Testis (tissue), 5 donors: ENCODE measurements at places on chromosomes 2 and 18. TPM values are rescaled to one million over a fixed set of nuclear protein-coding genes. Genes with fewer than 3 reads are reported as not detected.
A peak's percentile ranks its signal among the peaks of the same experiment; 100 is the strongest.

GRCh38 chr2:170500104-170500503 is 215.0 kb upstream of the SP5 start:
- no peak for DNase-seq
- H3K36me3 ChIP-seq = no peaks in the 10 kb centered on the region
- H3K4me3 ChIP-seq = no peak overlapping the region
- H3K4me1 ChIP-seq = no peaks in the 10 kb centered on the region
- no peak overlapping the region for H3K27ac ChIP-seq
- no peaks in the 10 kb centered on the region for H3K27me3 ChIP-seq

DNA sequence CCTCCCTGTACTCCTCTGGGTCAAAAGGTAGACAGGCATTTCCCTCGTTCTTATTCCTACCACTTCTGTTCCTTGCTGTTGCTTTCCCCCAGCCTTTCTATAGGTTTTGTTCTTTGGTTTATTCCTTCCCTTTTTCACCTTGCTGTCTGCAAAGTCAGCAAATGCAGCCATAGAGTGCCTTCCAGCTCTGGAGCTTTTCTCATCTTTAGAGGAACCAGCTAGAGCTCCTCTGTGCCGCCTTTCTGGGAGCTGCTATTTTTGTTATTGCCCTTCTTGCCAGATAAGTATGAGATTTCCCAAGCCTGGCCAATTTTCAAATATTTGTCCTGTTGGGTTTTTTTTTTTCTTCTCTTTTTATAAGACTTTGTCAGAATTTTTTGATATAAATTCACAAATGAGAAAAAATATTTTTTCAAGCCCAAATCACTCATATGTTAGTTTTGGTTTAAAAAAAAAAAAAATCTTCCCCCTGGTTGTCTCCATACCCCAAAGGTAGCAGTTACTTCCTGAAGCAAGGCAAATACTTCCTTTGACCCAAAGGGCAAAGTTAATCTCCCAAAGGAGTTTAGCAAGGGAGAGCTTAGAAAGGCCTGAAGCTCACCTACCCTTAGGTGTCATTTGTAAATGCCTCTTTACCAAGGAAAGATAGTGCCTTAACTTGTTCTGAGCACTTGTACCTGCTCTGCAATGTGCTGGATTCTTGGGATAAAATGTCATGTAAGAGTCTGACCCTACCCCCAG is 5.1 kb upstream of the TTC27 start:
- H3K4me1 ChIP-seq = no peaks in the 10 kb centered on the region
- peak overlapping the region; percentile 20 for H3K27ac ChIP-seq
- no peak for DNase-seq
- no peaks in the 10 kb centered on the region for H3K27me3 ChIP-seq
- H3K36me3 ChIP-seq = no peaks in the 10 kb centered on the region

DNA sequence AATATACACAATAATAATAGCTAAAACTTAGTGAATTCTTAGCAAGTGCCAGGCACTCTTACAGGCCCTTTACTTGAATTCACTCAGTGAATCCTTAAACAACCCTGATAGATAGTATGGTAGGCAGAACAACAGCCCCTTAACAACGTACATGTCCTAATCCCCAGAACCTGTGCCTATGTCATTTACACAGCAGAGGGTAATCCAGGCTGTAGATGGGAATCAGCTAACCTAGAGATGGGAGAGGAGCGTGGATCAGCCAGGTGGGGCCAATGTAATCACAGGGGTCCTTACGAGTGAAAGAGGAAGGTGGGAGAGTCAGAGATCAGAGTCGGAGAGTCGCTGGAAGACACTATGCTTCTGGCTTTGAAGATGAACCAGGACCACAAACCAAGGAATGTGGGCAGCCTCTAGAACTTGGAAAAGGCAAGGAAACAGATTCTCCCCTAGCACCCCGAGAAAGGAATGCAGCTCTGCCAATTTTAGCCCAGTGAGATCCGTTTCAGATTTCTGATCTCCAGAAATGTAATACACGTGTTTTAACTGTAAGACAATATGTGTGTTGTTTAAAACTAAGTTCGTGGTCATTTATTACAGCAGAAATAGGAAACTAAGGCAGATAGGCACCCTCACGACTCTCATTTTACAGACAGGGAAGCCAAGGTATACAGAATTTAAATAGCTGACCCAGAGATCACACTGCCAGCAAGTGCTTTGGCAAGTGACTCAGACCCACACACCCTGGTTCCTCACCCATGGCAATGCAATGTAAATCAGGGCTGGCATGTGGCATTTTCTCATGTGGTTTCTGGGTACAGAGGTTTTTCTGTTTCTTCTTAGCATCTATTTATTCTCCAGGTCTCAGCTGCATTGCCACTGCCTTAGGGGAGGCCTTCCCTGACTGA is 68.9 kb downstream of the DOCK10 start:
- no peak overlapping the region for H3K4me3 ChIP-seq
- DNase-seq = no peak
- no peak overlapping the region for H3K27ac ChIP-seq
- H3K4me1 ChIP-seq = no peaks in the 10 kb centered on the region

GRCh38 chr2:175253871-175254270 is 72.4 kb upstream of the ATP5MC3 start:
- no peaks in the 10 kb centered on the region for H3K27me3 ChIP-seq
- H3K36me3 ChIP-seq = no peaks in the 10 kb centered on the region
- DNase-seq = no peak
- no peaks in the 10 kb centered on the region for H3K4me1 ChIP-seq

DNA sequence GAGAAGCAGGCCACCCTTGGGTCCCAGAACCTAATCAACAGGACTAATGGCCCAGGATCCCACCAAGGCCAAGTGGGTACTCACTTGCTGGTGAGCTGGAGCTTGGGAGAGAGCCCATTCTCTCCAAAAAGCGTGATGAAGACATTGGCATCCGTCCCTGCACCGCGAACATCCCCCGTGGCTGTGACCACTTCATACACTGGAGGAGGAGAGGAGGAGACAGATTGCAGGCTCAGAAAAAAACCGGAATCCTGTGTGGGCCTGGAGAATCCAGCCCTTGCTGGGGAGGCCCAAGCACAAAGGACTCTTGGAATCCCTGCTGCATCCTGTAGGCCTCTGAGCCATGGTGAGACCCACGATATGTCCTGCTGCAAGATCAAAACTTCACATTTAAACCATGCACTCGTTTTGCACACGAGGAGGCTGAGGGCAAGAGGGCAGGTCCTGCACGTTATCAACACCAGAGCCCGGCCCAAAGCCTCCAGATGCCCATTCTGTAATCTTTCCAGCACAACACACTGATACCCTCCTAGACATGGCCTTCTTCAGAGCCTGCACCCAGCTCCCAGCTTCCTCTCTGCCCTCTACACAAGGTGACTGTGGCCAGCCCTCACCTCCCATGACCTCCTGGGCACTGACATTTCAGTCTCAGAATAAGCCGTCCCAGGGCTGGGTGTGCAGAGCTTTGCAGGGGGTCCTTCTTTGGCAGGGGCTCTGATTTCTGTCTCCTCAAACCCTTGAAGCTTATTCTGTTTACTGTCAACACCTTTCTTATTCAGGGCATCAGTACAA is 7.8 kb downstream of the LOXHD1 start:
- no peaks in the 10 kb centered on the region for H3K36me3 ChIP-seq
- no peaks in the 10 kb centered on the region for H3K4me1 ChIP-seq
- no peak overlapping the region for H3K4me3 ChIP-seq
- H3K27ac ChIP-seq = no peak overlapping the region

- H3K36me3 ChIP-seq = no peaks in the 10 kb centered on the region
- no peaks in the 10 kb centered on the region for H3K27me3 ChIP-seq
- H3K4me1 ChIP-seq = peaks cover 7% of the 10 kb centered on the region
- H3K27ac ChIP-seq = no peak overlapping the region
- DNase-seq = no peak
- H3K4me3 ChIP-seq = no peak overlapping the region
These were observed 124.9 kb downstream of the B3GNT2 start for GRCh38 chr2:62320657-62321357.

The CHPF gene
- total RNA-seq = 992 TPM

The OBSL1 gene
- 462 TPM for total RNA-seq

The RND3 gene
- total RNA-seq = 10.2 TPM

The COL4A3 gene
- total RNA-seq = 11.0 TPM

The HOXD12 gene
- not detected for total RNA-seq

The PRKAG3 gene
- 0.25 TPM for total RNA-seq

The STON1 gene
- 5.7 TPM for total RNA-seq

The C1GALT1C1L gene
- total RNA-seq = 5.8 TPM

The DYTN gene
- 3.1 TPM for total RNA-seq
